GM04504 (cell line): ENCODE measurements at places on chromosomes 3 and 15.
A peak's percentile ranks its signal among the peaks of the same experiment; 100 is the strongest.

DNA sequence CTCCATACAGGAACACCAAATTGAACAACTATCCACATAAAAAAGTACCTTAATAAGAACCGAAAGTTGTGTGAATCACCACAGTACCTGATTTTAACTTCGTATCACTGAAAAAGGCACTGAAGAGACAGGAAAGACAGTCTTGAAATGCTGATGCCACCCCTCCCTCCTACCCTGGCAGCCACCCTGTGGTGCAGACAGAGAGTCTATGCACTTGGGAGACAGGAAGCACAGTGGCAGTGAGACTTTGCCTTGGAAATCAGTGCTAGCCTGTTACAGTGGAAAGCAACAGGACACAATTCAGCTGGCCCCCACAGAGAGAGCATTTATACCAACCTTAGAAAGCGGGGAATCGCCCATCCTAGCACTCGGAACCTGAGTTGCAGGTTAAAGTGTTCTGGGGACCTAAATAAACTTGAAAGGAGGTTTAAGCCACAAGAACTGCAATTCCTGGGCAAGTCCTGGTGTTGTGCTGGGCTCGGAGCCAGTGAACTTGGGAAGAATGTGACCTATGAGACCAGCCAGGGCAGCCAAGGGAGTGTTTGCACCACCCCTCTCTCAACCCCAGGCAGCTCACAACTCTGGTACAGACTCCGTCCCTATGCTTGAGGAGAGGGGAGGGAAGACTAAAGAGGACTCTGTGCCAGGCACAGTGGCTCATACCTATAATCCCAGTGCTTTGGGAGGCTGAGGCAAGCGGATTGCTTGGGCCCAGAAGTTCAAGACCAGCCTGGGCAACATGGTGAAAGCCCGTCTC lies 240.1 kb downstream of the ISL2 start:
- DNase-seq: peak; percentile 13

- DNase-seq: no peak
Measured at GRCh38 chr3:21944251-21944650, 193.2 kb upstream of the ZNF385D start.

- peak; percentile 42 for DNase-seq
Measured at GRCh38 chr3:59425371-59425770, 375.5 kb upstream of the CFAP20DC start.

DNA sequence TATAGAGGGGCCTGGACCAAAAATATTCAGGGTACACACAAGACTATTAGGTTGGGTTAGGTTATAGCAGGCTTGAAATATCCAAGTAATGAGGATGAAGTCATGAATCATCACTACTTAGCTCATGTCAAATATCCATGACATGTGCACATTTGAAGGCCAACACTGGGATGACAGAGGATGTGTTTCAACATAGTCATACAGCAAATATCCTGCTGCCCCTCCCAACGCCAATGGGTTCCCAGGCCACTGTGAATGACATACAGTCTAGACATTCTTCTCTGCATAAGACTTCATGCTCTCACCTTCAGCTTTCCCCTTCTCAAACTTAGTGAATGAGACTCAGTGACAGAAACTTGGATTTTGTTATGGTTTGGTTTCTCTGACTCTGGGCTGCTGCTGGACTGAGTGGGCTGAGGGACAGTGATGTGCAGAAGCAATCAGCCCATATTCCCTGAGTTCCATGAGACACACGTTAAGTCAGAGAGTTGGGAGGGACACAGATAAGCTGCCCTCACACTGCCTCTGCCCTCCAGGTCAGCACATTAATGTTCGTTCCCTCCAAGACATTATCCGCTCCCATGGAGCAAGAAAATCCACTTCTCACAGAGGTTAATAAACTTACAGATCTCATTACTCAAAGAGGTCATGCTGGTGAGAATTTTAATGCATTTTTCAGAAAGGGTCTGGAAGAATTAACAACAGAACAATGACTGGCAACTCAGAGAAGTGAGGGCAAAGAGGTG lies 15.4 kb downstream of the HOMER2 start:
- DNase-seq: peak; percentile 28

DNA sequence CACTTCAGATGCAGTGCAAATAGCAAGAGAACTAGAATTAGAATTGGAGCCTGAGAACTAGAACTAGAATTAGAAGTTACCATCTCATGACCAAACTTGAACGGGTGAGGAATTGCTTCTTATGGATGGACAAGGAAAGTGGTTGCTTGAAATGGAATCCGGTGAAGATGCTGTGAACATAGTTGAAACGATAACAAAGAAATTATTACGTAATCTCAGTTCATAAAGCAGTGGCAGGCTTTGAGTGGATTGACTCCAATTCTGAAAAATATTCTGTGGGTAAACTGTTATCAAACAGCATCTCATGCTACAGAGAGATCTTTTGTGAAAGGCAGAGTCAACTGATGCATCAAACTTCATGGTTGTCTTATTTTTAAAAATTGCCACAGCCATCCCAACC lies 48.0 kb upstream of the GSK3B start:
- DNase-seq: no peak

GRCh38 chr3:15356176-15356575 lies 23.8 kb upstream of the SH3BP5 start:
- no peak for DNase-seq

GRCh38 chr3:4825436-4826236 lies 153.6 kb upstream of the BHLHE40 start:
- no peak for DNase-seq

- DNase-seq: no peak
Measured at GRCh38 chr3:124569761-124570160, 160.5 kb upstream of the UMPS start.

DNA sequence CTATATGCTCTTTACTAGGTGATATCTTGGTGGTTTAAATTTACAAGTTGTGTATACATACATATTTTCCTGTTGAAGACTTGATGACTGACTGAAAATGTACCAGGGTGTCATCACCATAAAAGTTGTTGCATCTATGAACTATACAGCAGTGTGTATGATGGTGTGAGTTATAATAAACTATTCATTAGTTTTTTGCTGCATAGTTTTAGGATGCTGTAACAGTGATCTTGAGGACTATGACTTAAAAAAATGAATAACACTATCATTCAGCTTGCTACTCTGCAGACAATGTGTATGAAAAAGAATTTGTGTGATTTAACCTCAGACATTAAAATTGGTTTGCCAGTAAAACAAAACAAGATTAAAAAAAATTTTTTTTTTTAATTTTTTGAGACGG lies 49.0 kb downstream of the UBE2E2 start:
- no peak for DNase-seq

DNA sequence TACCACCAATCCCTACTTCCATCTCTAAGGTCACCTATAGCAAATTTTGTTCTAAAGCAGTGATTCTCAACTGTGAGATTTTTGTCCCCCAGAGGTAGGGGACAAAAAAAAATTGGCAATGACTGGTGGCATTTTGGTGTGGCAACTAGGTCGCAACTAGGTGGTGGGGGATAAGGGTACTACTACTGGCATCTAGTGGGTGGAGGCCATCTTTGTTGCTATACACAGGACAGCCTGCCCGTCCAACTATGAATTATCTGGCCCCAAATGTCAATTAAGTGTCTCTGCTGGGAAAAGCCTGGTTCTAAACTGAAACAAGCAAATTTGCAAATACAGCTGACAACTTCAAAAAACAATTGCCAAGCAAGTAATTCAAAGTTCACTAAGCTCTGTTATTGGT lies 1.4 kb downstream of the MTMR10 start:
- no peak for DNase-seq

- DNase-seq: no peak
Measured at GRCh38 chr15:41656188-41656587, 4.0 kb upstream of the MGA start.

- DNase-seq: no peak
Measured at GRCh38 chr3:23961066-23961465, 16.0 kb downstream of the NR1D2 start.

GRCh38 chr3:16666206-16666605 lies 61.0 kb upstream of the DAZL start:
- no peak for DNase-seq

- DNase-seq: no peak
Measured at GRCh38 chr3:150165396-150166094, 194.8 kb upstream of the PFN2 start.

DNA sequence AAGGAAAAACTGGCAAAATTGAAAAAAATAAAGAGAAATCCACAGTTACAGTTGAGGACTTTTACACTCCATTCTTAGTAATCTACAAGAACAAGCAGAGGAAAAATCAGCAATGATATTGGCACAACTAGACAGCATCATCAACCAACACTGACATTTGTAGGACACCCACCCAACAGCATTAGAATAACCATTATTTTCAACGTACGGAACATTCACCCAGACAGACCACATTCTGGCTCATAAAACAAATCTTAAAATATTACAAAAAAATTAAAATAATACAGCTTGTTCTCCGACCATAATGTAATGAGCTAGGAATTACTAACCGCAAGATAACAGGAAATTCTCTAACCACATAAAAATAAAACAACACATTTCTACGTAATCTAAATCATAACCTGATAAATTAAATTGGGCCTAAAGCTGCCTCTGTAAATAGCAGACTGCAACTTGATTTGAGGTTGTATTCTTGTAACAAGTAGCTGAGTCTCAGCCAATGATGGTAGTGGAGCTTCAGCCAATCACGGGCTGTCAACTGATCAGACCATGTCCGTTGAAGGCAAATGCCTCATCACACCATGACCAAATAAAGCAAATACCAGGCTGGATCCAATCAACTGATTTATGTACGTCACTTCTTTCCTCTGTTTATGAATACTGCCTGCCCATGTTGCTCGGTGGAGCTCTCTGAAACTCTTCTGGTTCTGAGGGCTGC lies 9.2 kb downstream of the PLSCR4 start:
- no peak for DNase-seq

DNA sequence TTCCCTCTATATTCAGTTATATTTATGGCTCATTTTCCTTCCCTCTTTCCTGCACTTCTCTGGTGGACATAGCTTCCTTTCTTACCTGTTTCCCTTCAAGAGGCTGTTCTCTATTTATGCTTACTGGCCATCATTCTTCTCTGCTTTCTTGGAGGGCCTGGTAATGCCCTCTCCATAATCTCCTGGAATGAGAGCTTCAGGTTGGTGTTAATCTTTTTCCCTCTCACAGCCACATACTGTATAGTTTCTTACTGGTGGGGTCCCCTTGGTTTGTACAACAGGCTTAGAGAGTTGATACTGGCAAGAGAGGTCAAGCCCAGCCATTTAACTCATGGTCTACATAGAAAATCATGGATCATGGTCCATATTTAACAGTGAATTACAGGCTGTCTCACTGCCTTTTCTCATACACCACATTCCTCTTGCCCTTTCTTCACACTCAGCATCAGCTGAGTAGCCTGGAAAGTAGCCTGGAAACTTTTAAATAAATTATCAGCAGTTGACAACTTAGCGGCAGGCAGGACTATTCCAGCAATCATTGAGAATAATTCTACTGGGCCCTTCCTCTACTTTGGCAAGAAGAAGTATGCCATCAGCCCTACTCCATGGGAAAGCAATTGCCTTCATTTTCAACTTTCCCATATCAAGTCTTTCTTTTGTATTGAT lies 38.0 kb upstream of the DPH6 start:
- DNase-seq: peak; percentile 52

GRCh38 chr3:159080256-159080655 lies 278.4 kb downstream of the MFSD1 start:
- no peak for DNase-seq

DNA sequence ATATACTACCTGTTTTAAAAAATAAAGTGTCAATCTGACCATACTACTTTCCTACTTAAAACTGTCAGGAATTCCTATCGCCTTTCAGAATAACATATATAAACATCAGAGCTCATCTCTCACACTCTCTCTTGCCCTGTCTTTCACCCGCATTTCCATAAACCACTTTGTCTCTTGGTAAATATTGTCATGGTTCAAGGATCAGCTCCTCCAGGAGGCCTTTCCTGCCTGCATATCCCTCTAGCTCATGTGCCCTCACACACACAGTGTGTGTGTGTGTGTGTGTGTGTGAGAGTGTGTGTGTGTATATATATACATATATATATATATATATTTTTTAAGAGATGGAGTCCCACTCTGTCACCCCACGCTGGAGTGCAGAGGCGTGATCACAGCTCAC lies 6.7 kb downstream of the SUMF1 start:
- no peak for DNase-seq

GRCh38 chr15:65578904-65579728 lies 31.8 kb downstream of the INTS14 start:
- no peak for DNase-seq

- DNase-seq: no peak
Measured at GRCh38 chr3:12903000-12903800, 61.8 kb upstream of the RPL32 start.

- DNase-seq: no peak
Measured at GRCh38 chr3:144197582-144197981, 226.0 kb downstream of the DIPK2A start.

GRCh38 chr3:12890610-12891390 lies 49.4 kb upstream of the RPL32 start:
- no peak for DNase-seq

DNA sequence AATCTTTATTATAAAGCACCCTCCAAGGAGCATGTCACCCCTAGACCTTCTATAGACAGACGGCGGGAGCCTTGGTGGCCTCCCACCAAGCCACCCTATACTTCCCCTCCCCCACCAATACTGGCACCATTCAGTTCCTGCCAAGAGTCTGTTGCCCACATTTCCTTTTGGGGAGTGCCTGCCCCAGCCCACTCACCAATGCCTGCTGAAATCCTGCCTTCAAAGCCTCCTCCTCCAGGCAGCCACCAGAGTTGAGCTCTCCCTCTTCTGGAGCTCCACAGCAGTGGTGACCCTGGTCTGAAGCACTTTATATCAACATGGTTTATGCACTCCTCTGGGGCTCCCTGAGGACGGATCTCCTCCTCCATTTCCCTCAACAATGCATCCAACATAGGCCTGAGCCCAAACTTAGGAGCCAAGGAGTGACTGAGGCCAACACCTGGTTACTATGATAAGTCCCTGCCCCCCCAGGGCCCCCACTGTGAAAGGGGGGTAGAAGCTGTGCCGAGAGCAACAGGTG lies 8.8 kb downstream of the CCDC33 start:
- no peak for DNase-seq

DNA sequence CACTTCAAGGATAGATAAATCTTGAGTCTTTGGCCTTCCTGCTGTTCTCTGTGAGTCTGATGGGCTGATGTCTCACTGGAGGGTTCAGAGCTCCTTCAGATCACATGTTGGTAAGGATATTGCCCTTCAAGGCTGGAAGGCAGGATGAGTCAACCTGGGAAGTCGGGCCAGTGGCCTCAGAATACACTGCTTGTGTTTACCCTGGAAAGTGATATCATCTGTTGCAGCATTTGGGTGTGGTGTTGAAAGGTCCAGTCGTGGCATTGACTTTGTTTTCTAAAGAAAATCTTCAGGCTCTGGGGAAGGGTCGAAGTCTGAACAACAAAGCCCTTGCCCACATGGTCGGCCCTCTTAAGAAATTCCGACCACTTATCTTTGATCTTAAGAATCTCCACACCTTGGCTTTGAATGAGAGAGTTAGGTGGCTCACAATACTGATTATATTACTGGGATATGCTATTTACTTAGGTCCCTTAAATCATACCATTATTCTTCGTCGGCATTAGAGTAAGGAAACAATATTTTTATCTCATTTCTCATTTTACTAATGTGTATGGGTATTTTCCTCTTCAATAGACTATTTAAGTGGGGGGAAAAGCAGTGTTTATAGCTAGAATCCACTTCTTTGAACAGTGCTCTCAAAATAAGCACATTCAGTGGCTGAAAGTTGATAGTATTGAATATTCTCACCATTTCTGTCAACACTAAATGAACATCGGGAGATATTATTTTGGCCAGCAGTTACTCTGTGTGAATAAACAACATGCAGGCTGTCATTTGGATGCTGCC lies 303.9 kb upstream of the RASGRP1 start:
- DNase-seq: peak; percentile 93

GRCh38 chr3:23096041-23096440 lies 107.1 kb upstream of the UBE2E2 start:
- no peak for DNase-seq

- DNase-seq: no peak
Measured at GRCh38 chr3:43998836-43999727, 242.6 kb upstream of the TOPAZ1 start.
